Umbilical cord (tissue), 2 donors: ENCODE measurements at places on chromosomes 4 and X.

GRCh38 chr4:34851411-34851810 lies 1392.9 kb downstream of the ARAP2 start:
- peak; percentile 6 for DNase-seq

DNA sequence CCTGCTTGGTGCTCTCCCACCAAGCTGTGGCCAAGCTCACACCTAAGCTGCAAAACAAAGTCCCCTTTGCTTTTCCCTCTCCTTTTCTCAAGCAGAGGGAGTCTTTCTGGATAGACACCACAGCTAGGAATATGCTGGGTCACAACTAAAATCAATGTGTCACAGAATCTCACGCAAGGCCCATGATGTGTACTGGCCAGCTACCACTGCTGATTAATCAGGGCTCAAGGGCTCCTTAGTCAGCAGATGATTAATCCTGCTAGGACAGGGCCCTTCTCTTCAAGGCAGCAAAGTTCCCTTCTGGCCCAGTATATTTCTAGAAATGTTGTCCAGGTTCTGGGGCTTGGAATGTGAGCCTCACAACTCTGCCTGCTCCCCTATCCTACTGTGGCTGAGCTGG lies 32.0 kb upstream of the TENT5D start:
- no peak for DNase-seq

- DNase-seq = no peak
Measured at GRCh38 chrX:130300010-130300282, 31.2 kb upstream of the ZNF280C start.

GRCh38 chr4:59039046-59039445 lies 1928.9 kb upstream of the IGFBP7 start:
- DNase-seq = no peak

DNA sequence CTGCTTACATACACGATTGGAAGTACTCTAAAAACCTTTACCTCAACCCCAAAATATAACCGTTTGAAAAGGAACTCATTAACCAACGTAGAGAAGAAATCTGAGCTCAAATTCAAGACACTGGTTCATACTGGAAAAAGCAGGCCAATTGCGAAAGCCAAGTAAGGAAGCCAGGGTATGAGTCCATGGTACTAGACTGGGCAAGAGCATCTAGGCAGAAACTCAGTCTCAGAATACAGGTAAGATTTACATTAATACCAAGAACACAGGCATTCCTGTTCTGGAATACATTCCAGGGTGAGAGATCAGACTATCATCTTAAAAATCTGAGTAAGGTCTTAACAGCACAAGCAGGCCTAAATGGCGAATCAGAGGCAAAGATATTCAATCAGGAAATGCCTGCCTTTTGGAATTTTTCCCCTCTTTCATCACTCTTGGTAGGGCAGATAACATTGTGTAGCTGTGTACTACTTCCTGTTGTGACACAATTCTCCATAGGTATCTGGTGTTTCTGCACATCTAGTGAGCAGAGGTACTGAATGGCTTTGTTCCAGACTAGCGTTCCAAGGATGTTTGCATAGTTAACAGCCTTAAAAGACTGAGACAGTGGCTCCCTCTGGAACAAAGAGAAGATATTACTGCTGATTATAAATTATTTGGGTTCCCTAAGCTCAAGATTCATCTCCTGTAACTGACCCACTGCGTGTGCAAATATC lies 311.3 kb downstream of the PCDH19 start:
- no peak for DNase-seq

DNA sequence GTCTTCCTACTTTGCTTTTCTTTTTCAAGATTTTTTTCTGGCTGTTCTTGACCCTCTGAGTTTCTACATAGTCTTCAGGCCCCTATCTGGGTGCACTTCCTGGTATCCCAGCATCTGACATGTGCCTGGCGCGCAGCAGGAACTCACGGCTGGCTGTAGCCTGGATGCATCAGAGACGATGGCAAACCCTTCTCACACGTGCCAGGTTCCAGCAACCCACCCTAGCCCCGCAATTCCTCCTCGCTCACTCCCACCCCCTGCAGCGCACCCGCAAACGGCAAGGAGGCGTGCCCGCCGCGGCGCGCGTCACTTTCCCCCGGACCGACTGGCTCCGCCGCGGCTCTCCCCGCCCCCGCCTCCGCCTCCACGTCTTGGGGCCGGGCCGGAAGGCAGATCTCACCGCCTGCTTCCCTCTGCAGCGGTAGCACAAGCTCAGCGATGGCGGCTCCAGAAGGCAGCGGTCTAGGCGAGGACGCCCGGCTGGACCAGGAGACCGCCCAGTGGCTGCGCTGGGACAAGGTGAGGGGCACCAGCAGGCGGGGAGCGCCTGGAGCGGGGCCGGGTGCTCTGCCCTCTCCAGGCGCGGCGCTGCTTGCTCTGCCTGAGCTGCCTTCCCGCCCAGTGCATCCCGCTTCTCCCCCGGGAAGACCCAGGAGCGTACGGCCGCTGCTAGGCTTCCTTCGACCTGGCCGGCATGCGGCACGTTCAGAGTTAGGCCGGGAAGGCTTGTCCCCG lies at the start of gene PGM2:
TSS of gene PGM2 (plus strand) at position 392 of the 735 bp plus-strand sequence. CDS start at position 439, 47 bp downstream.
- peak; percentile 93 for DNase-seq
